ENCODE measurements at places on chromosomes 7 and 10.

- DNase-seq = no peak
Observed at GRCh38 chr10:118481871-118482270, 113.6 kb downstream of the PRLHR start.

- DNase-seq = peak; percentile 52
Observed at GRCh38 chr10:93376372-93377293, 105.5 kb downstream of the MYOF start.

GRCh38 chr7:112238852-112239610 lies 32.5 kb downstream of the ZNF277 start:
- DNase-seq = no peak

DNA sequence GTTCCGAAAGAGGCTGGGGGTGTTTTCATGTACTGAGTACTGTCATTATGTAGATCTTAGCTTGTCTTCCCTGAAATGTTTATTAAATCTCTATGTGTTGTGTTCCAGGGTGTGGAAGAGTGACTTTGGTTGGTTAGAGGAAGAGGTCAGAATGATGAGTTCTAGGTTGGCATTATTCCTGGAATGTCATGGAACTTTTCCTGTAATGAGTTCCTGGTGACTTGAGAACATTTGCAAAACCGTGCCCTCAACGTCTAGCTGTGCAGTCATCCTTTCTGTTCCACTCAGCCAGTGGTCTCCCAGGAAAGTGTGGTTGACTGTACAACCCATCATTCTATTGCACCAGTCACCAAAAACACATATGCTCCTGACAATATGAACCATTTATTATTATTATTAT lies 129.6 kb downstream of the BICC1 start:
- no peak for DNase-seq

DNA sequence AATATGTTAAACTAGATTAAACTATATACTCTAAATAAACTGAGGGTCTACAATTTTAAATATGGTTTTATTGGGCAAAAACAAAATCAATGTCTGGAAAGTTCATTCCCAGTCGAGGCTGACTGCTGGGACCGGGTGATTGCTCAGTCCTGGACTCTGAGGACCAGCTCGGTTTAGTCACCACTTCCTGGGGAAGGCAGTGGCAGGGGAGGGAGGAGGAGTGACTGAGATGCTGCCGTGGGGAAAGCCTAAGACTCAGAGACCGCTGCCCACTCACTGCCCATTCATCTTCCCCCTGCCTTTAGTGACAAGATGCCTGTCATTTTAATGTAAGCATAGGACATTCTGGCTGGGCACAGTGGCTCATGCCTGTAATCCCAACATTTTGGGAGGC lies 29.0 kb downstream of the ATOH7 start:
- no peak for DNase-seq

- no peak for DNase-seq
Observed at GRCh38 chr10:33115738-33116719, 158.0 kb upstream of the ITGB1 start.

DNA sequence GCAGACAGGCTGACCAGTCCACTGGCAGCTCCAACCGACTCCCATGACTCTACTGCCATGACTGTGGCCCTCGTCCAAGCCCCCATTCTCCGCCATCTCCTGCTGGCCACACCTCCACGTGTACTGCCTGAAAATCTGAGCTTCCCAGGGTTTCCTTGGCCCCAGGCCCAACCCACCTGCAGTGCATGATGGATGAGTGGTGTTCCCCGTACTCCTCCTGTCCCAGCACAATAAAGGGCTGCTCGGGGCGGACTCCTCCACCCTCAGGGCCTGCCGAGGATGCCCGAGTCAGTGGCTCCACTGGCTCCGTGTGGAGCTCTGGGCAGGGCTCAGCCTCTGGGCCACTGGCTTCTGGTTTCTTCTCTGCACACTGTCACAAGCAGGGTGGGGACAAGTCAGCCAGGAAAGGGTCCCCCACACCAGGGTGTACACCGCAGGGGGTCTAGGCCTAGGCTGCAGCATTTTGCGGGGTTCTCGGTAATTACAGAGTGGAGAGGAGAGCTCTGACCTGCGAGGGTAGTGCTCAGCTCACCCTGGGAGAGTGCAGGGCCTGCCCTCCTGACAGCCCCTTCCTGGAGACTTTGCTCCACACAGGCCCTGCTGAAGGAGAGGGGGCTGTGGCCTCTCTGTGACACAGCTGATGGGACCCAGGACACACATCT lies 15.2 kb downstream of the WDR91 start:
- DNase-seq = no peak

DNA sequence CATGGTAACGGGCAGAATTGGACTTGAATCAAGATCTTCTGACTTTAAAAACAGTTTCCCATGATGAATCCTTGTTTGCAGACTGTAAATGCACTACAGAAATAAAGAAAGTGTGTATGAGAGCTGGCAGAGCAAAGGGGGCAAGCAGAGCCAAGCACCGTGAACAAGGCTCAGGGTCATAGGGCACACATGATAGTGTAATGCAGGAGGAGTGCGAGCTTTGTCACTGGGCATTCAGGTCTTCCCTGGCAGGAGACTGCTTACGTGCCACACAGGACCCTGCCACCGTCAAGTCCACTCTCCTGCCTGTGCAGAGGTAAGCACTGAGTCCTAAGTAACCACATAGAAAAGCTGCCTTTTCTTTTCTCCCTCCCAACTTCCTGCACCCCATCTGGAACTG lies 93.1 kb upstream of the NPVF start:
- DNase-seq = no peak

GRCh38 chr10:14349081-14349480 lies 18.4 kb upstream of the FRMD4A start:
- no peak for DNase-seq

GRCh38 chr10:11587722-11588259 lies 23.7 kb downstream of the USP6NL start:
- DNase-seq = no peak
